ENCODE measurements at places on chromosomes 3 and 15.

- no peak for DNase-seq
These were observed 7.7 kb upstream of the MAP1A start for GRCh38 chr15:43509660-43510199.

DNA sequence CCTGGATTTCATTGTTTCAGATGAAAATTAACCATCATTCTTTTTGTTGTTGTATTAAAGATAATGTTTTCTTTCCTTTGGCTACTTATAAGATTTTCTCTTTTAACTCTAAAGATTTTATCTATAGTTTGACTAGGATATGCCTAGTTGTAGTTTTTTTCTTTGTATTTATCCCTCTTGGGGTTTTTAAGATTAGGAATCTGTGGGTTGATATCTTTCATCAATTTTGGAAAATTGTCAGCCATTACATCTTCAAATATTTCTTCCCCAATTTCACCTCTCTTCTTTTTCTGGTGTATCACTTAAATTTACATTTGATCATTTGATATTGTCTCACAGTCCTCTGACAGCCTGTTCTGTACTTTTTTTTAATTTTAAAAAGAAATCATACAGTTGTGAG is 32.5 kb upstream of the LIMD1 start:
- no peak for DNase-seq

- DNase-seq: no peak
These were observed 677 bp downstream of the POLQ start for GRCh38 chr3:121545049-121545573.

- no peak for DNase-seq
These were observed 22.4 kb downstream of the B3GNT5 start for GRCh38 chr3:183275418-183275817.

DNA sequence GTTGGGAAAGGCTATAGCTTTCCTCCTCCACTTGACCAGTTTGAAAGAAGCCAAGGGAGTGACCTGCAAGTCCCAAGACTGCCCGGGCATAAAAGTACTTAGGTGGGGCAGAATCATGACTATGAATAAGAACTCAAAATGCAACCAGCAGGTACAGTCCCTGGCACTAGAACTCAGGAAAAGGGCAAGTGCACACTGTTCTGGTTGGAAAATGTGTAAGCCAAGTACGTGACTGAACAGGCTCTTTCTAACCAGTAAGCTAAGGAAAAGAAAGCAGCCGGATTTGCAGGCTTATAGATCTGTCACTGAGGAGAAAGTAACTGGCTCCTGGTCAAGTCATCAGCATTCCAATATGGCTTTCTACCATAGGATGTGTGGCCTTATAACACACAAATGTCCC is 101.2 kb upstream of the SLC4A7 start:
- no peak for DNase-seq

DNA sequence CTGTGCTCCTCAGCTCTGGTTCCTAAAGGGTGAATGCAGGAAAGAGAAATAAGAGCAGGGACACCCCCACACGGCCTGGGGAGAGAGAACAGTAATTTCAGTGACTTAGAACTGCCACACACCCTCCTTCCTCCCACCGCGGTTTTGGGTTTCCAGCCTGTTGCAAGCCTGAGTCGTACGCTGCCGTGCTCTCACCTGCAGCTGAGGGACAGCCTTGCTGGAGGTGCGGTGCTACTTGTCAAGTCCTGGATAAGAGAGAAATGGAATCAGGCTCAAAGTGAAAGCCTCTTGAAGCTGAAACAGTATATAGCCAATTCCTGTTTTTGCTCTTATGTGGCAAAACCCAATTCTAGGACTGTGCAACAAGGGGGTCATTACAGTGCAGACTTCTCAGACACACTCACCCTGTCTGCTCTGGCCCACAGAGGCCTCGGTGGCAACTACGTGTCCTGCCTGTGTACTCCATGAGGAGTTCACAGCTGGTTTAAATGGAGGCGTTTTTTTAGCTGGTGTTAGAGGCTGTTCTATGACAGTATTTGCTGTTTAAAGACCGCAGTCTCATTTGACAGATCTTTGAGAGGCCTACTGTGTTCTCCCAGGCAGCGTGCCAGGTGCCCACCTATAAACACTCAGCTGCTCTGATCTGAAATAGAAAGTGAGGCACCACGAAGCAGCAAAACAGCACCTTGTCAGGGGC is 42.9 kb downstream of the TBC1D2B start:
- peak; percentile 90 for DNase-seq

GRCh38 chr15:53046153-53046790 is 256.1 kb upstream of the ONECUT1 start:
- DNase-seq: no peak

- DNase-seq: no peak
These were observed 60.5 kb downstream of the FBN1 start for GRCh38 chr15:48584812-48585563.

DNA sequence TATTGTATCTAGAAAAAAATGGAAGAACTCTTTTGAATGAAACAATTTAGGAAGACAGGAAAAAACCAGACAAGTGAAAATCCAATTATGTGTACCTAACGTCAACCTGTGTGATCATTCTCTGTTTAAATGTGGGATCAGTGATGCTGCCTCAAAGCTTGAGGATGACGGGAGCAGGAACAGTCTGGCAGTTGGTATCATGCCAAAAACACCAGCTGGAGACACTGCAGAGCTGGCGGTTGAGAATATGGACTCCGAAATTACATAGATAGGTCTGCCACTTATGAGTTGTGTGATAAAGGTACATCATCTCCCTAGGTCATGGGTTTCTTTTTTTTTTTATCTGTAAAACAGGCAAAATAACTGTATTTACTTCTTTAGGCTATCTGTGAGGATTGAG is 480.5 kb downstream of the CNTN4 start:
- no peak for DNase-seq

DNA sequence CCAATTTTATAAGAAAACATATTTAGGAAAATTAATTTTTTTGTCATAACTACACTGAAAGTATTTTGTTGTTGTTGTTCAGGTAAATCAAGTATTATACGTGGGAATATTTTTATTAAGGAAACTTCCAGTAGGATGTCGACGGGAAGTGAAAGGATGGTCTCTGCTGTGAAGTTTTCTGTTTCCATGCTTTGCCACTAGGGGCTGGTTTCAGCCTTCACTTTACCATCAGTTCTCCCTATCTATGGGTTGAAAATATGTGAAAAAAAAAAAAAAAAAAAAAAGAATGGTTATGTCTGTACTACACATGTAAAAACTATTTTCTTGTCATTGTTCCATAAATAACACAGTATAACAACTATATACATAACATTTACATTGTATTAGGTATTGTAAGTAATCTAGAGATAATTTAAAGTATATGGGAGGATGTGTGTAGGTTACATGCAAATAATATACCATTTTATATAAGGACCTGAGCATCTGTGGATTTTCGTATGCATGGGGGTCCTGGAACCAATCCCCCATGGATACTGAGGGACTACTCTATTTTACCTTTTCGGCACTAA is 136.7 kb downstream of the SMAD6 start:
- DNase-seq: no peak

Measured in stimulated activated CD4-positive, alpha-beta T cell treated with anti-CD3 and anti-CD28 coated beads, Interleukin-1b, Interleukin-23, amount 100 ng/mL, for 48 hours (primary cell).